ENCODE measurements at places on chromosomes 11 and 22.

- no peak for DNase-seq
Observed at GRCh38 chr11:8068605-8069221, 12.3 kb upstream of the TUB start.

DNA sequence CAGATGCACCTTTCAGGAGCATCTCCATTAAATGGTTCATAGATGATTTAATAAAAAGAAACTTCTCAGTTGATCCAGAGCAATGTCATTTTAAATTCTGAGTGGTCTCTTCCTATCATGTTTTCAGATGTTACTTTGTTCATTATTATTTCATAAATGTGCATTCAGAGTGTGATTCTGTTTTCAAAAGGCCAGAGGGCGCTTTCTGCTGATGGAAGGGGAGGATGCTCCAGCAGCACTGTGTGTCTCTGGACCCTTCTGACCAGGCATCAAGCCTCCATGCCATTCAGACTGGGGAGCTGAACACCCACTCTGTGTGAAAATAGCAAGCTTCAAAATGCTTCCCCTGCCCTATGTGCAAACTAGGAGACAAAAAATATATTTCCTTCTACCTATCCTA, 23.9 kb upstream of the CRTAM start:
- DNase-seq: no peak

GRCh38 chr11:130216591-130217132, 57.1 kb downstream of the ST14 start:
- no peak for DNase-seq

DNA sequence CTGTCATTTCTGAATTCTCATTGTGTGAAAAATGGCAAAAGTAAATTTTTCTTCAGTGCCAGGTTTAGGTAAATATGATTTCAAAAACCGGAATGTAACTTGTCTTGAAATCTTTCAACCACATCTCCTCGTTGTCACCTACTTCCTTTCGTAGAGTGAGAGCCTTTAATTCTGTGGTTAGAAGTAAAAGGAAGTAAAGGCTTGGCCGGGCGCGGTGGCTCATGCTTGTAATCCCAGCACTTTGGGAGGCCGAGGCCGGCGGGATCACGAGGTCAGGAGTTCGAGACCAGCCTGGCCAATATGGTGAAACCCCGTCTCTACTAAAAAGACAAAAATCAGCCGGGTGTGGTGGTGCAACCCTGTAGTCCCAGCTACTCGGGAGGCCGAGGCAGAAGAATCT, 29.8 kb downstream of the SGSM3 start:
- DNase-seq: no peak

DNA sequence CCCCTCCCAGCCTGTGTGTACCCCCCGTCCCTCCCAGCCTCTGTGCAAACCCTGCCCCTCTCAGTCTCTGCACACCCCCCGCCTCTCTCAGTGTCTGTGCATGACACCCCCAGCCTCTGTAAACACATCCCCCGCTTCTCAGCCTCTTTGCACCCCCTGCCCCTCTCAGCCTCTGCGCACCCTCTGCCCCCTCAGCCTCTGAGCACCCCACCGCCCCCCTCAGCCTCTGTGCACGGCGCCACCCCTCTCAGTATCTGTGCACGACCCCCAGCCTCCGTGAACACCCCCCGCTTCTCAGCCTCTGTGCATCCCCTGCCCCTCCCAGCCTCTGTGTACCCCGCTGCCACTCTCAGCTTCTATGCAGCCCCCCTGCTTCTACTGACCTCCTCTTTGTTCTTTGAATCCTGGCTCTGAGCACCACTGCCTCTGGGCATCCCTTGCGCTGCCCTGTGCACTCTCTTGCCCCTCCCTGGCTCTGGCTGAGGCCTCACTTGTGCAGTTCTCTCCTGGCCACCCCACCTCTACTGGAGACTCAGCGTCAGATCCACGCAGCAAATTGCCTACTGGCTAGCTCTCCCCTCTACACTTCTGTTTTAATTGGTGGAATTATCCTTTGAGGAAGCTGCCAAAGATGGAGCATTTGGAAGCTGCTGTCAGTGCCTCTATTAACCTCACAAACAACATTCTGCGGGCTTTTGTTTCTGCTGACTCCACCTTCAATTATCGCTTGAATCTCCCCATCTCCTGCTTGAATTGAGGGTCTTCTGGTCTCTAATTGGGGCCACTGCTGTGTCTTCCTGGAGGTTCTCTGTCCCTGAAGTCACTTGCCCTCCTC, 838.6 kb downstream of the TBC1D22A start:
- no peak for DNase-seq

DNA sequence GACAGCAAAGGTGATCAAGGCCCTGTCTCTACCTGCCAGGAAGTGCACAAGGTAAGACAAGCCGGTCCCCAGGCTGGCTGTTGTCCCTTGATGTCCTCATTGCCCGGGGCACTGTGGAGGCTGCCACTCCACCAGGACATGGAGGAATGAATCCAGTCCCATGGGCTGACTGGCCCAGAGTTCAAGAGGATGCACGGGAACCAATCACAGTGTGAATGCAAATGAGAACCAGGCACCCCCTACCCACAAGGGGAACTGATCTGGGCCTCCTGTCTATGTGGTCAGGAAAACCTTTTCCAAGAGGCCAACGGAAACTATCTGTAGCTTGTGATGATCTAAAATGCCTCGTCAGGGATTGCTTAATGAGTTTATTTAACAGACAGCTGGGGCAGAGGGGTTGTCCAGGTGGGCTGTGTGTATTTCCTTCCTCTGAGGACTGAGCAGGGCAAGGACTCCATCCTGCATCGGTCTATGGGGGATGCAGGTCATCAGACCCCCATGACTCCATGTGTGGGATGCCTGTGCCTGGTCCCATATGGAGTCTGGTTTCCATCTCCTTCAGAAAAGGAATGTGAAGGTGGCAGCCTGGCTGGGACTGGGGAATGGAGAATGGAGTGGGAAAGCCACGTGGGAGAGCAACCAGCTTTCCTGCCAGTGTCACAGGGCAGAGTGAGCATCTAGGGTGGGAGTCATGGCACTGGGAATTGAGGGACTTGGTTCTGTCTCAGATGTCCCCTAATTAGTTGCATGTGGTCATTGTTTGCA, 60.5 kb downstream of the CD82 start:
- no peak for DNase-seq

DNA sequence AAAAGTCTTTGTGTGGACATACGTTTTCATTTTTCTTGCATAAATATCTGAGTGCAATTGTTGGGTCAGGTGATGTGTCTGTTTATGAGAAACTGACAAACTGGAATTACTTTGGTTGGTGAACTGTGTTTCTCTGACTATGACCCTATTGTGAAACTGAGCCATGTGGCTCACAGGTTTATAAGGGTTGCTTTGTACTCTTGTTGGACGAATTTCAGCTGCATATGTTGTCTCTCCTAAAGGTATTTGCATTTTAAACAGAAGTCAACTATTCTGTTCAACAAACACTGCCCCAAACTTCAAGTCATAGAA, 34.4 kb upstream of the RASD2 start:
- no peak for DNase-seq

- DNase-seq: no peak
Observed at GRCh38 chr11:44824300-44824704, 97.5 kb downstream of the TSPAN18 start.

DNA sequence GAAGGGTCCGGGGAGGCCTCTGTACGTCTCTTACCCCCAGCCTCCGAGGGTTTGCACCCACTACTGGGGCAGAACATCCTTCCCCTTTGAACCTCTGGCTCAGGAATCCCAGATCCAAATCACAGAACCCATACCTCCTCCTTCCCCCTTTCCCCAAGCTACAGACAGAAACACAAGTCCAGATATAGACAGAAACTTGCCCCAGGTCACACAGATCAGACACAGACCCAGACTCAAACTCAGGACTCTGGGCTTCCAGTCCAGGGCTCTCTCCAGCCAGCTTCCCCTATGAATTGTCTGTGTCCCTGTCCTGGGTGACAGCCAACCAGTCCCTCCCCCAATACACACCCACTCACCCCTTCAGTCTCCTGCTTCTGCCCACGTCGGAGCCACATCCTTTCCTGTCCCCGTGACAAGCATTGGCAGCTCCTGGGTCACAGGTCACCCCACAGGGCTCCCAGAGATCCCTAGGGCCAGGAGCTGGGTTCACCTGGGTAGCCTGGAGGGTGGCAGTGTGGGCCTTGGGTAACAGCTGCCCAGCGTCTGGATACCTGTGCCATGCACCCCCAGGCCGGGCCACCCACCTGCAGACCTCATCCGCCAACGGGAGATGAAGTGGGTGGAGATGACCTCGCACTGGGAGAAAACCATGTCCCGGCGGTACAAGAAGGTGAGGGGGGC, 772 bp downstream of the TBC1D10C start:
- DNase-seq: no peak

- no peak for DNase-seq
Observed at GRCh38 chr22:39463931-39464390, 7.1 kb downstream of the MGAT3 start.

DNA sequence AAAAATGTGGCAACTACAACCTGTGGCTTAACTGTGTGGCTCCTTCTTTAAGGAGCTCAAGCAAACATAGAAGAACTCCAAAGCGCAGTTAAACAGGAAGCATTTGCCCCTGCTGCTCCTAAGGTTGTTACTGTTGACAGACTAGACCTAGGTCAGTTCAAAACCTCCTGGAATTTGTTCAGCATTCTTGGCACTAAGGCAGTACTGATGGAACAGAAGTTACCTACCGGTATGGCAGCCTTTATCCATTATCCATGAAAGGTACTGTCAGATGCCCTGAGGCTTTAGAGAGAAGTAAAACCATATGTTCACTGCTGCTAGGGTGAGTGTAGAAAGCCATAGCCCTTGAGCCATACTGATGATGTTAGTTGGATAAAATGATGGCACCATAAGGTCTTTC, 916.5 kb upstream of the FAT3 start:
- DNase-seq: no peak

DNA sequence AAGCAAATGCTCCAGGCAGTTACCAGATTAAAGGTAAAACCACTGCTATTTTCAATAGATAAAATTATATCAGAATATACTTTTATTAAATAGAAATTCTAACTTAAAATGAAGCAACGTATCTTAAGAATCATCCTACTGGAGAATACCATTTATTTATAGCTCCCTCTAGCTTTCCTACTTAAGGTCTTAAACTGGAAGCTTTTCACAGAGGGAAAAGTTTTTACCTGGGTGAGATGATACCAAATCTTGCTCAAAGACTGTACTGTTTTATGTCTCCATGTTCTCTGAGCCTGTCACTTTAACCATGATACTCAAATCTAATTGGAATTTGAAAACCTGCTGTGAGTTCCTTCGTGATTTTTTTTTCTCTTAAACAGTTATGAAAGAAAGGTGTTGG, 291.8 kb downstream of the AASDHPPT start:
- no peak for DNase-seq

DNA sequence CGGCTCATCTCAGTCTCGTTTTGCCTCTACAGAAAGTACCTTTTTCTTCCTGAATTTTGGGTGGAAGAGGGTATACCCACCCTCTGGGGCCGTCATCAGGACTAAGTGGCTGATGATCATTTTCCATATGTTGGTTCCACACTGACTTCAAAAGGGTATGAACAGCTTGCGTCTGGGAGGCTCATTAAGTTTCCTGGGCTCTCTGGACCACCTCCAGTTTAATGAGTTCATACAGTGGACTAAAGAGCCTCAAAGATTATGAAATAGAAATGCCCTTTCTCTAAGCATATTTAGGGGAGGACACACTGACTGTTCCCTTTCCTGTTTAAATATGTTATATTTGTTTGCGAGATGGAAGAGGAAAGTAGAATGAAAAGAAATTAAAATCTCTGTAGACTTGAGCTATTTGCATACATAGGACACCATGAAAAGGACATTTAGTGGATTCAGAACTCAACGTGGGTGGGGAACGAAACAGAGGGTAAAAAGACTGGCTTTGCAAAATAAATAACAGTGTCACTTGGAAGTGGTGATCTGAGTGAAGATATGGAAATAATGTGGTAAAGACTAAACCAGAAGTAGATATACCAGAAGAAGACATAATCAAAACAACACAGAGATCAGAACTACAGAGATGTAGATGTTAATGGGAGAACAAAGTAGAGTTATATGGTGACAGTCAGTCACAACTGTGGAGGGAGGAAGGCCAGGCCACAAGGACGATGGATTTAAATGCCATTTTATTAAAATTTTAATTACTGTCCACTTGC, 18.7 kb downstream of the LDLRAD3 start:
- no peak for DNase-seq

- DNase-seq: no peak
Observed at GRCh38 chr11:20277014-20277413, 86.5 kb upstream of the HTATIP2 start.

DNA sequence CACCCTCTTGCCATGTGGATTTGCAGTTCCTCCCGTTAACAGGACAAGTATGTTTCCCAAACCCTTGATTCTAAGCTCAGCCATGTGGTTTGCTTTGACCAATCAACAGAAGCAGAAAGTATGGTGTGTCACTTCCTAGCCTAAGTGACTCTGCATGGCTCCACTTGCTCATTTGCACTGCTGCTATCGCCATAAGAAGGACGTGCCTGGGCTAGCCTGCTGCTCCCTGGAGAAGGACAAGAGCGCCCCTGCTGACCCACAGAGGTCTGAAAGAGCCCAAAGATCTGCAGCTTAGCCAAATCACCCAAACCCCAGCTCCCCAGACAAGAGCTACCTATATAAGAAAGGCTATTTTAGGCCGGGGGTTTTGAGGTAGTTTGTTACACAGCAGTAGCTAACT, 18.0 kb downstream of the TBRG1 start:
- DNase-seq: no peak
